ENCODE measurements at places on chromosomes 6 and 20.

- no peak overlapping the region for H3K4me3 ChIP-seq
- peak; percentile 40 for DNase-seq
- H3K27me3 ChIP-seq: no peaks in the 10 kb centered on the region
- H3K27ac ChIP-seq: no peak overlapping the region
- H3K36me3 ChIP-seq: no peaks in the 10 kb centered on the region
Observed at GRCh38 chr6:5446362-5447075, 185.2 kb downstream of the FARS2 start.

DNA sequence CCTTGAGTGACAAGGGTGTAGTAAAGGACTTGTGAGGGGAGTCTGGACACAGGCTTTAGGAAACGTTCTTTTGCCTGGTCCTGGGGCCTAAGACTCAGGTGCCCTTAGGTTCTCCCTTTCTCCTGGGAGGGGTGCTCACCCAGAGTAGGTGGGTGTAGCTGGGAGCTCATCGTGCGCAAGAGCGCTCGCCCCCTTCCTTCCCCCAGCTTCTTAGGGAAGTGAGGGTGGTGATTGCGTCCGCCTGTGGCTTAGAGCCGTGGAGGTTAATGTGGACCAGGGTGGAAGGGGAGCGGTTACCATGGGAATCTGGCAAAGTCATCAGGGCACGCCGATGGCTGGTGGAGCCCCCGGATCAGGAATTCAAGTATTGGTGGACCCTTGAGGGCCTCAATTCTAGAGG, 3.3 kb upstream of the AARS2 start:
- H3K27ac ChIP-seq: no peak overlapping the region
- DNase-seq: no peak
- H3K36me3 ChIP-seq: no peaks in the 10 kb centered on the region
- no peak overlapping the region for H3K4me3 ChIP-seq
- peaks cover 27% of the 10 kb centered on the region for H3K27me3 ChIP-seq

DNA sequence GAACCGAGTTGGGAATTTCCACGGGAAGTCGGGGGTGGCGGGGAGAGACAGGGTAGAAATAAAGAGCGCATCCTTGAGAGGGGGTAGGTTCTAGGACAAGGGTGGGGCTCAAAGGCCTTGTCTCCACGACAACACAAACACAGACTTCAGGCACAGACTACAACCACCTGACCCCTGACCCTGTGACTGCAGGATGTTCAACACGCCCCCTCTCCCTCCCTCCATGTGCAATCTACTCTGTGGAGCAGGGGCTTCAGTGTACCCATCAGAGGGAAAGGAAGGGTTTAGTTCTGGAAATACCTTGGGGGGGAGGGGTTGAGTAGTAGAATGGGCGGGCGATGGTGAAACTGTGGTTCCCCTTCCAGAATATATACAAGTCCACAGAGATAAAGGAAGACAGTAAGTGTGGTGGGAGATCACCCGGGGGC, 651 bp upstream of the TAPBP start:
- peak overlapping the region; percentile 90 for H3K27ac ChIP-seq
- H3K36me3 ChIP-seq: peaks cover 11% of the 10 kb centered on the region
- peak; percentile 88 for DNase-seq
- H3K4me1 ChIP-seq: peaks cover 14% of the 10 kb centered on the region

GRCh38 chr20:62764156-62764935, 31.9 kb upstream of the MRGBP start:
- H3K4me3 ChIP-seq: no peak overlapping the region
- DNase-seq: no peak
- H3K27me3 ChIP-seq: peaks cover 27% of the 10 kb centered on the region
- H3K27ac ChIP-seq: no peak overlapping the region

Measured in GM23248 (cell line).